HFFc6 (cell line): ENCODE measurements at places on chromosomes 2 and 18. TPM values are rescaled to one million over a fixed set of nuclear protein-coding genes. Genes with fewer than 3 reads are reported as not detected.

GALR1 gene
- not detected in 3 replicates for total RNA-seq

GRCh38 chr18:919078-919477 lies 14.4 kb downstream of the ADCYAP1 start:
- DNase-seq: no peak

- peak; percentile 95 for DNase-seq
These were observed 238.2 kb upstream of the RBBP8 start for GRCh38 chr18:22694954-22695353.

- no peak for DNase-seq
These were observed 206.0 kb upstream of the SPRED2 start for GRCh38 chr2:65638443-65638842.

DNA sequence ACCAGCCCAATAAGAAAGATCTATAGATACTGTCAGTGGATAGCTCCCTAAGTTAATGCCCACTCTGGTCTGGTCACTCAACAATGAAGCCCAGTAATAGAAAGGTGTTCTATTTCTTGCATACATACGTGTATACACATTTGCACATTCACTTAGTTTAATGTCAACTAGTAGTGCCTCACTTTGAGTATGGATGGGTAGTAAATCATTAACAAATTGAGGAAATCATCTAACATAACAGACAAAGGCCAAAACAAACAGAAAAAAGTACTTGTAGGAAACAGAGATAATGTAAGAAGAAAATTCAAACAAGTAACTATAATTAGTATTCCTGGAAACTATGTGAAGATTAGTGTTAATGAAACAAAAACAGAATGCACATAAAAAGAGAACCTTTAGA lies 13.3 kb upstream of the CCDC195 start:
- DNase-seq: no peak

EN1 gene
- total RNA-seq: not detected in 3 replicates

SCYGR3 gene
- total RNA-seq: not detected in 3 replicates

DNA sequence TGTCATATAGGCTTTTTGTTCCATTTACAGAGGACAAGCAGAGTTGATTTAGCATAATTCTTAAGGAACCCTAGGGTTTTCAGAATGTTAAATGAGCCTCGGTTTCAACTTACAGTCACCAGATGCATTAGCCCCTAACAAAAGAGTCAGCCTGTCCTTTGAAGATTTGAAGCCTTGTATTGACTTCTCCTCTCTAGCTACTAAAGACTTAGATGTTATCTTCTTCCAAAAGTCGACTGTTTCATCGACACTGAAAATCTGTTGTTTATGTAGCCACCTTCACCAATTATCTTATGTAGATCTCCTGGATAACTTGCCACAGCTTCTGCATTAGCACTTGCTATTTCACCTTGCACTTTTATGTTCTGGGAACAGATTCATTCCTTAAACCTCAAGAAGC lies 31.6 kb upstream of the SOX11 start:
- DNase-seq: no peak
